Effector memory CD8-positive, alpha-beta T cell (primary cell): ENCODE measurements at places on chromosomes 2 and 18.

DNA sequence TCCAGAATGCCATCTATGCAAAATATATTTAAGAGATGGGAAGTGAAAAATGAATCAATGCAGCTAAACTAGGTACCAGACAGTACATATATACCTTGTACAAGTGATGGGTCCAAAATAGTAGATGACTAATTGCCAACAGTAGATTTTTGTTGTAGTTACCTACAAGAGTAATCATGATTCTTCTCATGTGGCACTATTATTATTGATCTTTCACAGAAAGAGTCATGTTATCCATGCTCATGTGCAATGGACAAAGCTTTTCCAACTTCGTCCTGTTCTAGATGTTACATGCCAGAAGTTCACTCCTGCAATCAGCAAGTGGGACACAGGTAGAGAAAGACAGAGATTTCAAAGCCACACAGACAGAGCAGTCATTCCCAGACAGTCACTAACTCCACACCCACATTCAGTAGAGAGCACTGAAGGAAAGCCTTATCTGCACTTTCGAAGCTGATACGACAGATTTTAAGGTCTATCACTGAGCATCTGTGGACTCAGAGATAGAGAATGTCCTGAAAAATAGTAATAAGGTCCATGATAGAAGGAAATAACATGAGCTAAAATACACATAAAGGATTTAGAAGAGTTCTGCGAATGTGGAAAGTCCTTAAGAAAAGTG, 101.6 kb upstream of the ITPRID2 start:
- no peak for DNase-seq

DNA sequence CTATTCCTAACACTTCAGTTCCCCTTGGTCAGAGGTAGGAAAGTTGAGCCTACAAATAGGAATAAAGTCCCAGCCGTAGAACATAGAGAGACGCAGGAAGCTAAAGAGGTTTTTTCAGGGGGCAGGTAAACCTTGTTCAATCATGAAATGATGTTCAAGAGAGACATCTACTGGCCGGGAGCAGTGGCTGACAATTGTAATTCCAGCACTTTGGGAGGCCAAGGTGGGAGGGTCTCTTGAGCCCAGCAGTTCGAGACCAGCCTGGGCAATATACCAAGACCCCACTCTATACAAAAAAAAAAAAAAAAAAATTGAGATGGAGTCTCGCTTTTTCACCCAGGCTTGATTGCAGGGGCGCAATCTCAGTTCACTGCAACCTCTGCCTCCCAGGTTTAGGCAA, 66.7 kb upstream of the DNAJC10 start:
- no peak for DNase-seq

- no peak for DNase-seq
Observed at GRCh38 chr2:241977557-241978300, 108.2 kb downstream of the RTP5 start.

DNA sequence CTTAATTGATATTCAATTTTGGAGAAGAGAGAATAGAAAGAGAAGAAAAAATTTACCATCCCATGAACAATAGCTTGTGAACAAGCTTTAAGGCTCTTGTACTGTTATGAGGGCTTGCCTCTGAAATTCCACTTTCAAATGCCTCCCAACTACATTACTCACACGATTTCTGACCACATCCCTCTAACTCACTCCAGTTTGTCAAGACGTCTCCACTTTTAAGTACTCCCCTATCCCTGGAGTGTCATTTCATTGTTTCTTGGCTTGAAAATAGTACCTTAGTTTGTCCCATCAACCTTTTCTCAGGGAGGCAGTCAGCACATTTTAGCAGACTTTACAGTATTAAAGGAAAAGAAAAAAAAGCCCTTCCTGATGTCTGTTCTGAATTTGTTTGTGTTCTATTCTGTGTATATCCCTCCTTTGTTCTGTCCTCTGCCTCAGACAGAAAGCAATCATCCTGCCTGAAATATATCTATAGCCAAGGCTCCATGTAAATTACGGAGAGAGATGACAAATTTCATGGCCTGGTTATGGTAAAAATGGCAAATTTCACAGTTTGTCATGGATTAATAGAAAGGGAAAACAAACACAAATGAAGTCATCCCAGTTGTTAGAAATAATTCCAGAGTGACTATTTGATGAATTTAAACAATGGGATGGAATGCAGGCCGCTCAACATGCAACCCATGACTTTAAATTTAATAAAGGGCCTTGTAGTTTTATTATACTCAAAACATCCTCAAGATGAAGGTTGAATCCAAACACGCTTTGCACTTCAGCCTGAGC, 228.8 kb downstream of the ETAA1 start:
- DNase-seq: no peak

GRCh38 chr18:4181086-4181485, 274.0 kb downstream of the DLGAP1 start:
- no peak for DNase-seq
